Breast epithelium (tissue), 4 donors: ENCODE measurements at places on chromosomes 3 and 15. TPM values are rescaled to one million over a fixed set of nuclear protein-coding genes. Genes with fewer than 3 reads are reported as not detected.

DNA sequence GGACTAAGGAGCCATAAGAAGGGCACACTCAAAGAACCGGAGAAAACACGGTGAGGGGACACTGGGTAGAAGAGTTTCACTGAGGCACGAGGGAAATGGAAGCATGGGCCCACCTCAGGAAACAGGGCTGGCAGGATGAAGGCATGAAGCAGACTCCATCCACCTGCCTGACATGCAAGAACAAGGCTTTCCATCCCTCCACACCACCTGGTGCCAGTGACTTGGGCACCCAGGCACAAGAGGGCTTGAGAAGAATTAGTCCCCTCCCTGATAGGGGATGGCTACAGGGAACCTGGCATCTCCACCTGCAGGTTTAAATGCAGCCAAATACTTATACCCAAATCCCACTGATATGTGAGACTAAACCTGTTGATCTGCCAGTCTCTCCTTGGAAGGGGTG lies 38.9 kb upstream of the PPP2R3A start:
- no peak overlapping the region for H3K27ac ChIP-seq
- no peaks in the 10 kb centered on the region for H3K4me1 ChIP-seq
- H3K4me3 ChIP-seq, result no peak overlapping the region
- no peaks in the 10 kb centered on the region for H3K36me3 ChIP-seq

DNA sequence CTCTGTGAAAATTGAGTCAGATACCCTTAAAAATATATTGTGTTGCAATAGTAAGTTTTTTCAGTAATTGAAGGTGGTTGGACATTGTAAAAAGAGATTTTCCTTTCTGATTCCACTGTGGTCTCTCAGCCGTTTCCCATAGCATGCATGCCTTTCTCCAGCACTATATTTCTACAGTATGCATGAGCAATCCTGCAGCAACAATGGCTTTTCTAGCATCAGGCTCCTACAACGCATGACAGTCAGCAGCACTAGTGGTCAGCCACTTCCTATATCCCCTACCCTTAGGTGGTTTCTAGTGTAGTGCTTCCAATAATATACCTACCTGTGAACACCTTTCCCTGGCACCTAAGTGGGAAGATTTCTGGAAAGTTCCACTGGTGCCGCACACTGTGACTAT lies 55.4 kb upstream of the SNRPN start:
- H3K4me1 ChIP-seq, result no peaks in the 10 kb centered on the region
- no peaks in the 10 kb centered on the region for H3K27me3 ChIP-seq
- no peak overlapping the region for H3K27ac ChIP-seq

DNA sequence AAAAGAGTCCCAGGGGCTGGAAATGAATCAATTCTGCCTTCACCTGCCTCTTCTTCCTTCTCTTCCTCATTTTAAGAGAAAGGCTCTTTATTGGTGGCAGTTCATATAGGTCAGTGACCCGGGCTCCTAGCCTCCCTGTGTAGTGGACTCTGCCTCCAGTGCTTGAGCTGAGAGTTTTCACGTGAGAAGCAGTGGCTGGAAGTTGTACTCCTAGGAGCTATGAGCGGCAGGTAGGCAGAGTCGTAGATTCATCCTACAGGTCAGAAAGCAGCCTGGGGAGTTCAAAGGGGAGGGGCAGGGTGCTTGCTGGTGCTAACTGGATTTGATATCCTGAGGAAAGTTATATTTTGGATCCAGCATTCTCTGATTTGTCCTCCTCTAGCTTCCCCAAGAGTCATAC lies 101.1 kb downstream of the RPLP1 start:
- H3K4me1 ChIP-seq, result no peaks in the 10 kb centered on the region
- no peaks in the 10 kb centered on the region for H3K27me3 ChIP-seq
- H3K36me3 ChIP-seq, result no peaks in the 10 kb centered on the region
- no peak for DNase-seq
- no peak overlapping the region for H3K27ac ChIP-seq

DNA sequence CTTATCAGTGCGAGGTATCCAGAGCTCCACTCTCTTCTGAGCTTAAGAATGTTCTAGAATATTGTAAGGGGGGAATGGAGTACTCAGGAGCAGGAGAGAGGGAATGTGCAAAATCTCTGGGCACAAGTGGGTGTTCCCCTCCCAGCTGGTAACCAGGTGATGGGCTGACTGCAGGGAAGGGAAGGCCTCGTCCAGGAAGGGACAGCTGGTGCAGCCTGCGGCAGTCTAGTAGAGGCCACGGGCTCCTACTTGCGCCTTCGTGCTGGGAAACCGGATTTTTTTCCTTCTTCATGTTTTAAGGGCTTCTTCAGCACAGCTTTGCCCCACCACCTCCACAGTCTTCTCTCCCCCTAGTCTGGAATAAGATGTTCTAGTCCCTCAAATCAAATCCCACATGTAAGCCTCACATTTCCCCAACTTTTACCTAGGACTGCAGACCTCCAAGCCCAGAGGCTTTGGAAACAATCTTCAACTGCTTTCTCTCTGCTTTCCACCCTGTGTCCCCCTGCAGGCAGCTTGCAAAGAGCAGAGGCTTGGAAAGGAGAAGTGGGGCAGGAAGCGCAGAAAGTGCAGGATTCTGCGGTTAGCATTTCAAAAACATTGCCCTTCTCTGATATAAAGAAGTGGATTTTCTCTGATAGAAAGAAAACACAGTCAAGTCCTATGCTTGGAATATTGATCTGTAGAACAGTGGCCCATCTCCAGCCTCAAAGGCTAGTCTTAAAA lies 11.9 kb upstream of the CGNL1 start:
- DNase-seq, result no peak
- H3K27me3 ChIP-seq, result no peaks in the 10 kb centered on the region
- no peak overlapping the region for H3K4me3 ChIP-seq
- no peak overlapping the region for H3K27ac ChIP-seq
- H3K4me1 ChIP-seq, result no peaks in the 10 kb centered on the region

DNA sequence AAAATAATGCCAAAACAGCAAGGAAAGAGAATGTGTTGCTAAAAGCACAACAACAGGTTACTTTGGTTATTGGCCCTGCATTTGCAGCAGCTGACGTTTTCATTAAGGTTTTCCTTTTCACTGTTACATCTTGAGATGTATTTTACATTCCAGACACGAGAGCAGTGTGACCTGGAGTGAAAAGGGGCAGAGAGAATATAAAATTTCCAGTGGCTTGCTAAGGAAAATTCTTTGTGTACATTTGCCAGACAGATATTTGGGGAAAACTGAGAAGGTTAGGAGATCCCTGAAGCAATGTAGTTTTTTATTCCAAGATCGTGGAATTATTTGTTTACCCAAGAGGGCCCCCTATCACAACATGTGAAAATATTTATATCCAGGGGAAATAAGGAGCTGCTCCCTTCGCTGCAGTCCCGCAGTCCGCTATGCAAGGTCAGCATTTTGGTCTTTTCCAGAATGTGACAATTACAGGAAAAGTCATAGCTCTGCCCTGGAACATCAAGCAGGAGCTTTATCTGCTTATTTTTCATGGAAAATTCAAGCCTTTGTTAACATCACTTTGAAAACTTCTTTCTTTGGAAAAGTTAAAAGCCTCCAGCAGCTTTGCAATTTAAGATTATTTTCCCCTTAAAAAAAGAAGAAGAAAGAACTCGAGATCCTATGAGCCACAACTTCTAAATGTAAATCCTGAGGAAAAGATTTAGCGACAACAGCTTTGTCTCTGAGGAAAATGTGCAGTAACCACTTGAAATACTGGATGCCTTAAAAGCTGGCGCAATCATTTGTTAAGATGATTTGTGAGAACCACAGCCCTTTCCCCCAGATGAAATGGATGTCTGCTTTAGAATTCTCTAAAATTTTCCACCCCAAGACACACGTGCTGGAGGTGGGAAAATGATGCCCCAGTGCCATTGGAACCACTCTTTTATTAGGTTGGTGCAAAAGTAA lies 256.4 kb upstream of the TPM1 start:
- H3K4me3 ChIP-seq, result no peak overlapping the region
- no peaks in the 10 kb centered on the region for H3K36me3 ChIP-seq
- DNase-seq, result no peak
- H3K27me3 ChIP-seq, result no peaks in the 10 kb centered on the region

DNA sequence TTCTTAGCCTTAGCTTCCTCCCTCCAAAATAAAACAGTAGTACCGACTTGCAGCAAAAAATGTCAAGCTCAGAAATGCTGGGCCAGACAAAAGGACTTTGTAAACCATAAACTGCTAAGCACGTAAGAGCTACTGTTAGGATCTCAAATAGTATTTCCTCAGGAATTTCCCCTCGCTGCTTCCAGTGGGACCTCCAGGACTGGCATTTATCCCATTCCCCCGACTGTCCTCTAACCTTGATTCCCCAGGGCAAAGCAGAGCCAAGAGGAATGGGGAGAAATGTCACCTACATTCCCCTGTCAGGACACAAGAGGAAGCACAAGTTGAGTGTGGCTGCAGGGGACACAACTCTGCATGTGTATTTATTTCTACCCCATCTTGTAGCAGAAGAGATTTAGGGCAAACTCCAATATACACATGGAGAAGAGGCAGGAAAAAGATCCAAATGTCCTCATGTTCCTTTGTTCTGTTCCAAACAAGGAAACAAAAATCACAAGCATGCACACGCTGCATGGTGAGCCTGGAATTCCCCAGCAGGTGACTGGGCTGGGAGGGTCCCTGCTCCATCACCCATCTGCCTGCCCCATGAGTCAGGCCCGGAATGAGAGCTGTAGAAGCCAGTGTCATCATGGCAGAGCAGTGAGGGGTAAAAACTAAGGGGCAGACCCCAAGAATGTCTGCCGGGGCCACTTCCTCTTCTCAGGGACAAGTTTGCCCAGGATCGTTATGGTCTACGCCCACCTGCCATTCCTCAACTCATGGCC lies 4.2 kb downstream of the STOML1 start:
- H3K27me3 ChIP-seq, result no peaks in the 10 kb centered on the region
- DNase-seq, result no peak
- no peak overlapping the region for H3K4me3 ChIP-seq
- H3K4me1 ChIP-seq, result peaks cover 38% of the 10 kb centered on the region
- no peaks in the 10 kb centered on the region for H3K36me3 ChIP-seq

DNA sequence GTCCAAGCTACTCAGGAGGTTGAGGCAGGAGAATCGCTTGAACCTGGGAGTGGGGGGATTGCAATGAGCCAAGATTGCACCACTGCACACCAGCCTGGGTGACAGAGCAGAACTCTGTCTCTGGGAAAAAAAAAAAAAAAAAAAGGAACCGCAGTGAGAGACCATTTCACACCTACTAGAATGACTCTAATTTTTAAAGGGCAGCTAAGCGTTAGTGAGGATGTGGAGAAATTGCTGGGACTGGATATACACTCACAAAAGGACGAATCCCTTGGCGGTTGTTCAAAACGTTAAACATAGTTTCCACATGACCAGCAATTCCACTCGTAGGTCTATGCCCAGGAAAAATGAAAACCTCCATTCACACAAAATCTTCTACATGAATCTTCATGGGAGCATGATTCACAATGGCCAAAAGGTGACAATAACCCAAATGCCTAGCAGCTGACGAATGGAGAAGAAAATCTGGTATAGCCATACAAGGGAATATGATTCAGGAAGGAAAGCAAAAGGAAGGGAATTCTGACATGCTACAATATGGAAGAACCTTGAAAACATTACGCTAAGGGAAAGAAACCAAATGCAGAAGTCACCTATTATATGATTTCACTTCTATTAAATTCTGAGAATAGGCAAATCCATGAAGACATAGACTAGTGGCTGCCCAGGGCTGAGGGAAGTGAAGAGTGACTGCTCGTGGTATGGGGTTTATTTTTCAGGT lies 127.0 kb downstream of the CHSY1 start:
- H3K27me3 ChIP-seq, result no peaks in the 10 kb centered on the region
- H3K27ac ChIP-seq, result no peak overlapping the region
- no peaks in the 10 kb centered on the region for H3K36me3 ChIP-seq
- H3K4me1 ChIP-seq, result peaks cover 24% of the 10 kb centered on the region

- DNase-seq, result no peak
- no peaks in the 10 kb centered on the region for H3K27me3 ChIP-seq
- H3K4me1 ChIP-seq, result no peaks in the 10 kb centered on the region
- H3K4me3 ChIP-seq, result no peak overlapping the region
- H3K27ac ChIP-seq, result no peak overlapping the region
Measured at GRCh38 chr3:105399062-105399461, 32.4 kb downstream of the ALCAM start.

GRCh38 chr3:161406594-161407555 lies 35.6 kb upstream of the SPTSSB start:
- H3K4me1 ChIP-seq, result no peaks in the 10 kb centered on the region
- no peak for DNase-seq
- H3K36me3 ChIP-seq, result no peaks in the 10 kb centered on the region
- H3K4me3 ChIP-seq, result no peak overlapping the region

DNA sequence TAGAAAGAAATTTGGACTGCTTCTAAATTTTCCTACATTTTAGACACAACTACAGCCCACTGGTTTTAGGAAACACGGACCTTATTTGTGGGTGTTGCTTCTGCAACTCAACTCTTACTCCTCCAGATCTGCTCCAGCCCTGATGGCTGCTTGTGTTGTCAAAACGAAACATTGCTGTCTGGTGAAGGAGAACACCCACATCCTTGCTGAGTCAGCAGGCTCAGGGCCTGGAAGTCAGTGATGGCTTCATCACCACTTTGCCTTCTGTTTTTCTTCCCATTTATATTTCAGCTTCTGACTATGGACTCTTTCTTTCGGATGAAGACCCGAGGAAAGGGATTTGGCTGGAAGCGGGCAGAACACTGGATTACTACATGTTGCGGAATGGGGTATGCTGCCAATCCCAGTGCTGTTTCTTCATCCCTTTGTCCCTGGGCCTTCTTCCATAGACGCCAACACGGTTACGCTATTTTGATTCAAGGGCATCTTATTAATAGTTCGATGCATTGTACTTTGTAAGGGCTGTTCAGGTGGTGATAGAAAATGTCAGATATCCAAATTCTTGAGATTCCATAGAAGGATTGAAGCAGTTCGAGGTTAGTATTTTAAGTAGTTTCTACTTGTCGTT lies 392.6 kb upstream of the TPM1 start:
- no peak for DNase-seq
- no peak overlapping the region for H3K4me3 ChIP-seq
- H3K36me3 ChIP-seq, result no peaks in the 10 kb centered on the region

GRCh38 chr15:88450125-88450798 lies 16.9 kb downstream of the MRPL46 start:
- DNase-seq, result no peak
- no peaks in the 10 kb centered on the region for H3K4me1 ChIP-seq
- no peak overlapping the region for H3K4me3 ChIP-seq
- H3K36me3 ChIP-seq, result no peaks in the 10 kb centered on the region

GRCh38 chr3:122063908-122064307 lies 8.7 kb downstream of the CD86 start:
- no peaks in the 10 kb centered on the region for H3K36me3 ChIP-seq
- H3K27me3 ChIP-seq, result no peaks in the 10 kb centered on the region
- no peak overlapping the region for H3K4me3 ChIP-seq
- no peak for DNase-seq

GRCh38 chr3:10774825-10775224 lies 41.2 kb upstream of the SLC6A11 start:
- H3K4me1 ChIP-seq, result no peaks in the 10 kb centered on the region
- H3K4me3 ChIP-seq, result no peak overlapping the region
- H3K27me3 ChIP-seq, result peaks cover 34% of the 10 kb centered on the region
- no peak overlapping the region for H3K27ac ChIP-seq
- DNase-seq, result no peak
- H3K36me3 ChIP-seq, result no peaks in the 10 kb centered on the region

ECT2 gene
- 8.5 TPM for total RNA-seq

SV2B gene
- total RNA-seq, result 4.9 TPM

GOLGA6L4 gene
- 5.3 TPM for total RNA-seq
